T-helper 2 cell treated with Interferon-gamma antibody and Interleukin-4, amounts not matched to agents 5 μg/mL and 100 μg/mL, for 36 hours (primary cell): ENCODE measurements at places on chromosomes 2 and 18.

DNA sequence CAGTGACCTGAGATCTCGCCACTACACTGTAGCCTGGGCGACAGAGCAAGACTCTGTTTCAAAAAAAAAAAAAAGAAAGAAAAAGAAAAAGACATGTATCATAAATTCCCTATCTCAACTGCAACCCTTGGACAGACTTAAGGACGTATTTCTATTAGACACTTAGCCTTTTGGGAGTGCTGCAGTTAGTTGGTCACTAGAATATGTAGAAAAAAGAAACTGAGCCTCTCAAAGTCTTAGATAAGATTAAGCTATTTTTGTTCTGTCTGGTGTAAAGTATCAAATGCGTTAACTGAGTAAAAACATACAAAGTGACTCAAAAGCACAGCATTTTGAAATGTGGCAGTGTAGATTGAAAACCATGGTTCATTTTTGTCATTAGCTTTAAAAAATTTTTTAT, 7.3 kb downstream of the NBEAL1 start:
- DNase-seq, result no peak

- peak; percentile 11 for DNase-seq
These were observed 35.8 kb upstream of the ASPRV1 start for GRCh38 chr2:69997015-69997830.

DNA sequence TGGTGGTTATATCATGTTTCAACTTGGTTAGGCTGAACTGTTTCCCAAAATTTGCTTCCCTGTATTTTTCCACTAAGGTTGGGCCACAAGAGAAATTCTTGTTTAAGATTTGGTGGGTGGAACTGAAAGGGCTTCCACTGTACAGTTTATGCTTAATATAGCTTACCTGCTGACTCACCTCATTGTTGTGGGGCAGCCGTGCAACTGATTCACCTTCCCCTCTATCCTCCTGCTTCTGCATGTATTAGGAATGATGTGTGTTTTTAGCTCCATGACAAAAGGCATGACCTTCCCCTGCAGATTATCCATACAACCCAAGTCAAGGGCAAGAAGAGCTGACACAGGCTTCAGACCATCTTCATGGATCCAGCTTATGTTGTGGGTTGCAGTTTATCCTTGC, 98.4 kb upstream of the GULP1 start:
- DNase-seq, result no peak

DNA sequence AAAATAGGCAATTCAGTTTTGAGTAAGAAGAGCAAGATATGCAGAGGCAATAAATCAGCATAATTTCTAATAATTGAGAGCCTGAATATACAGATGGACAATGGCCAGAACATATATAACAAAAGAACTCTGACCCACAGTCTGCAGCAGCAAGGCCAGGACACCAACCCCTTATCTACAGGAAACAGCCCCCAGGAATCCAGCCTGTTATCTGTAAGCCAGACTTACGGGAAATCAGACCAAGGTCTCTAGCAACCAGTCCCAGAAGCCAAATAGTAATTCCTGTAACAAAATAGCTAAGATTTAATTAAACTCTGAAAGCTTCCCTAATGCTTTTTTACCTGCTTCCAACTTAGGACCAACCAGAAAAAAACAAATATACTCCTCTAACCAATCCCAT, 434.5 kb upstream of the GYPC start:
- no peak for DNase-seq

DNA sequence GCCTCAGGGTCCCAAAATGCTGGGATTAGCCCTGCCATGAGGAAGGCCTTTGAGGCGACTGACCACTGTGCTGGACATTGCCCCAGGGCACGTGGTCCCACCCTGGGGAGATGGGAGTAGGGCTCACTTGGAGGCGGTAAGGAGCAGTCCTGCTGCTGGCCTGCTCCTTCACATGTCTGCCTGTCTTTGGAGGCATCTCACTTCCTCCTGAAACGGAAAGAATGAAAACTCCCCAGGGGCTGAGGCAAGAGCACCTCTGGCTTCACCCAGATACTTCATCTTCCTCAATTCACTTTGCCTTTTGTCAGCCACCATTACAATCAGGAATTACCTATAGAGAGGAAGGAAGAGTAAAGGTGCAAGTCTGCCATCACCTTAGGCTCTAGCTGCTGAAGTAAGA, 59.9 kb upstream of the GATA6 start:
- no peak for DNase-seq

- DNase-seq, result no peak
These were observed 15.4 kb downstream of the CAVIN2 start for GRCh38 chr2:191831410-191831994.

DNA sequence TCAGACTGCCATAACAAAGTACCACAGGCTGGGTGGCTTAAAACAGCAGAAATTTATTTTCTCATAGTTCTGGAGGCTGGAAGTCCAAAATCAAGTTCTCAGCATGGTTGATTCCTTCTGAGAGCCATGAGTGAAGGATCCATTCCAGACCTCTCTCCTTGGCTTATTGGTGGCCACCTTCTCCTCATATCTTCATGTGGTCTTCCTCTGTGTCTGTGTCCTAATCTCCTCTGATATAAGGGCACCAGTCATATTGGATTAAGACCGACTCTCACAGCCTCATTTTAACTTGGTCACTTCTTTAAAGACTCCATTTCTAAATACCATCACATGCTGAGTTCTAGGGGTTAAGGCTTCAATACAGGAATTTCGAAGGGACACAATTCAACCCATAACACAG, 65.1 kb downstream of the CFAP221 start:
- DNase-seq, result no peak

DNA sequence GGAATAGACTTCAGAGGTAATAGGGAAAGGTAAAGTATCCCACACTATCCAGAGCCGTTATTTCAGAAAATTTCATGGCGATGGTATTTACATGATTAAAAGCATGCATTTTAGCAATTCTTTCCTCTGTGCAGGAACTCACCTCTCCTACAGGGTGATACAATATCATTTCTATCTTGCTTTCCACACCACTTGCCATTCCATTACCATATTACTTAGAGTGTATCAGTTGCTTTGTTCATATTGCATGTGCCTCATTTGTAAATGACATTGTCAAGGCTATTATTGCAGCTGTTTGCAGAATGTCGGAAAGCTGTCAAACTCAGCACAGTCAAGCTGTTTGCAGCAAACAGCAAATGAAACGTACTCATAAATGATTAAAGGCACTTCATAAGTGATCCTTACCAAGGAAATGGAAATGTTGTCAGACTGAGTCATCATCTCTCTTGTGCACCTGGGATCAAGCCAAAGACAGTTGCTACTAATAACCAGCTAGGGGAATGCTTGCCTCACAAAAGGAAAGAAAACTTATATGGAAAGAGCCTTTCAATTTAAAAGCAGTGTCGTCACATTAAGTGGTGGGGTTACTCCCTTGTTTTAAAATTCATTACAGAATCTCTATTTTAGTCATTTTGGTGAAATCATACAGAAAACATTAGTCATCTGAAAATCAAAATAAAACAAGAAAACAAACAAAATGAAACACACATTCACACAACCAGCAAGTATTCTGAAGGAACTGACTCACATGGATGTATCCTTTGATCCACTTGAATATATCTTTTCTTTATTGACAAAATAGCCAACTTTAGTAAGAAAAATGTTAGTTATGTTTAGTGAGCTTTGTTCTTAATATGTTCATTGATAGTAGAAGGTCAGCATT, 1064.1 kb upstream of the CNTNAP5 start:
- DNase-seq, result no peak

GRCh38 chr2:110679337-110679707, 1.5 kb upstream of the BUB1 start:
- no peak for DNase-seq

DNA sequence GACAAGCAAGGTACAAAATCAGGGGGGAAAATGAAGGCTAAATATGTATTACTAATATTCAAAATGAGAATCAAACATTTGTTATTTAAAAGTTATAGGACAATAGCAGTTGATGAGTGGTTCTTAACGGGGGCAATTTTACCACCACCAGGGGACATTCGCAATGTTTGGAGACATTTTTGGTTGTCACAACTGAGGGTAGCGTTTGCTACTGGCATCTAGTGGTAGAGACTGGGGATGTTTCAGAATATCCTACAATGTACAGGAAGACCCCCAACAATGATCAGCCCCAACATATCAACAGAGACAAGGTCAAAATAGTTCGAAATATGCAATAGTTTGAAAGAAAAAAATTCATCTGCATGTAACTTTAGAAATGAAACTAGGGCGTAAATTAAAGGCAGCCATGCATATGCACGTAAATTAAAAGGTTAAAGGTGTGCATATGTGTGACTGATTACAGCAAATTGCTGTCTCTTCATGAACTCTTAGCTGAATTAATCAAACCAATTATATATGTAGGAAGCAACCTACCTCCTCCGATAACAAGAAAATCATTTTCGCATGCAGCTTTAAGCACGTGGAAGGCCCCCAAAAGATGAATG, 61.2 kb upstream of the CUL3 start:
- no peak for DNase-seq
